ENCODE measurements at places on chromosomes 16 and 17.

DNA sequence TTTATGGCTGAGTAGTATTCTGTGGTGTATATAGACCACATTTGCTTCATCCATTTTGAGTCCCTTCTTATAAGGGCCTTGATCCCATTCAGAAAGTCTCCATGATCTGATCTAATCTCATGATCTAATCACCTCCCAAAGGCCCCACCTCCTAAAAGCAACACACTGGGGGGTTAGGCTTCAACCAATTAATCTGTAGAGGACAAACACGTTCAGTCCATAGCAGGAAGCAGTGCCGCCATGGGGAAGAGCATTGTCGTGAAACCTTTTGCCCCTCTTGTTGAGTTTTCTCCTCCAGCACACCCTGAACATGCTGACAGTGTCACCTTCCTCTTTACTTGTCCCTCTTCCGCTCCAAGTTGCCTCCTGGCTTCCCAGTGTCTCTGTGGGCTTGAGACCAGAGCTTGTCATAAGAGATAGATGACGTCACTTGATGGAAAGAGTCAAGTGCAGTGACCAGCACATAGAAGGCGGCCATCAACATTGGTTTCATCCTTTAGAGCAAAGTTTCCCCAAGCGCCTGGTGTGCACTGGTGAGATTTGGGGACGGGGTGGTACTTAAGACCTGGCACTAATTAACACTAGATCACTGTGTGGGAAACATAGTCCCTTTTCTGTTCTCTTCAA, 74.1 kb downstream of the PRKCB start:
- no peak for DNase-seq

DNA sequence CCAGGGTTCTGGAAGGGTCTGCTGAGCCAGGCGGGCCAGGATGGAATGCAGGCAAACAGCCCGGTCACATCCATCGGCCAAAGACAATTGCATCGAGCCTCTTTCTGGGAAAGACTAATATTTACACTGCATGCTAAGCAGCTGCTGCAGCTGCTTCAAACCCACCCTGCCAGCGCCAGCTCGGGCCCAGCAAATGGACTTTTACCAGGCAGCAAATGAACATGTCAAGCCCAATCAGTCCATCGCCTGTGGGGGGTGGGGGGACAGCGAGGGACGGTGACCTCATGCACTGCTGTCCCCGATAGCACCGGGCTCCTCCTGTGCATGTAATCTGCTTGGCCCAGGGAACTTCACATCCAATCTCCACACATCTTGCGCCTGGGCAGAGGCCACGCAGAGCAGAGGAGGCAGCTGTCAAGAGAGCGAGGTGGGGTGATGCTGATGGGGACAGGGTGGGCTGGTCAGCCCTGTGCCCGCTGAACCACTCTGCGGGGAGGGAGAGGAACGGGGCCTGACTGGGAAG, 39.4 kb upstream of the CDH5 start:
- no peak for DNase-seq

DNA sequence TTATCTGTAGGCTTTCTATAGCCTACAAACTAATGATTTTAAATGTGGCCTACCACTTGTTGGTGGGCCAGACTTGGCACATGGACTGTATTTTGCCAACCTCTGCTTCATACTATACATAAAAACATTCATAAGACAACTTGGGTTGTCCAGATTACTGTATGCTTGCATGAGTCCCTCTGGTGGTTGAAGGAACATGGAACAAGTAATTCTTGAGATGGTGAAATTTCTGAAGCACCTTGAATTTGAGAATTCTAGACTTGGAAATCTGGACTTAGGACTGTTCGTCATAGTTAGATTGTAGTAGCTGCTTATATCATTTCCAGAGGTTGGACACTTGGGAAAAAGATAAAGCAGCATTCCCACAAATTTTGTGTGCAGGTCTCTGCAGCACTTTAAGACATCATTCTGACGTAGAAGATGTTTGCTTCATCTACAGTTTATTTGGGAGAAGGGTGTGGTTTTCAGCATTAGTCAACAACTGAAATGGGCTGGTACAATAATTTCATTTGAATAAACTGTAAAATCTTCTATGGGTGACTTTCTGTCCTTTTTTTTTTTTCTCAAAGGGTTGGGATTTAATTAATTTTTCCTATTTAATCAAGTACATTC, 31.2 kb downstream of the NFATC3 start:
- DNase-seq = no peak

DNA sequence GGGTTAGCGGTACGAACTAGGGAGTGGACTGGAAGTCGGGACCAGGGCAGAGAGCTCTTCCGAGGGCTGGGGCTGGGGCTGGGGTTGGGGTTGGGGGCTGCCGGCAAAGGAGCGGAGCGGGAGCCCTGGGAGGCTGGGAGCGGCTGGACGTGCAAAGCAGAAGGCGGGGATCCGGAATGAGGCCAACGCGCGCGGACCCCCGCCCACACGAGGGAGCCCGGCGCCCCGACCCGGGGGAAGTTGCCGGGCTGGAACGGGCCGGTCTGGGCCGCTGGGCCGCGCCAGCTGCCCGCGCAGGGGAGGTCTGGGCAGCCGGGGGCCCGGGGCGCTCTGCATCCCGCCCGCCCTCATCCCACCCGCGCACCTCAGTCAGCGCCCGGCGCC, 323 bp downstream of the ST3GAL2 start:
- no peak for DNase-seq

- DNase-seq = no peak
These were observed 8.3 kb upstream of the KIF18B start for GRCh38 chr17:44955674-44956425.

DNA sequence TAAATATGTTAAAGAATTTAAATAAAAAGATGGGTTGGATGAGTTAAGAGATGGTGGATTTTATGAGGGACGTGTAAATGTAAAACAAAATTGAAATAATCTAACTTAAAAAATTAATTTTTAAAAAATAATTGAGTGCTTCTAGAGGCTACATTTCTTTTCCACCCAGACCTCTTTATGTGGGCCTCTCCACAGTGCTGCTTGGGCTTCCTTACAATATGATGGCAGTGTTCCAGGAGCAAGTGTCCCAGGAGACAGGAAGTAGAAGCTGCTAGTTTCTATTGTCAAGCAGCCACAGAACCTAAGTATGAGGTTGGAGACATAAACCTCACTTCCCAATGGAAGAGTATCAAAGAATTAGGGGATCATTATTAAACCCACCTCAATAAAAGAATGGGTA, 205.7 kb upstream of the CPHXL start:
- DNase-seq = no peak

GRCh38 chr16:49664221-49665215, 191.4 kb downstream of the ZNF423 start:
- no peak for DNase-seq

Measured in activated naive CD4-positive, alpha-beta T cell treated with anti-CD3 and anti-CD28 coated beads for 36 hours (primary cell).